ENCODE measurements at places on chromosomes 12 and 14.

GRCh38 chr12:111248236-111249017 is 120.5 kb downstream of the PHETA1 start:
- no peak for DNase-seq

DNA sequence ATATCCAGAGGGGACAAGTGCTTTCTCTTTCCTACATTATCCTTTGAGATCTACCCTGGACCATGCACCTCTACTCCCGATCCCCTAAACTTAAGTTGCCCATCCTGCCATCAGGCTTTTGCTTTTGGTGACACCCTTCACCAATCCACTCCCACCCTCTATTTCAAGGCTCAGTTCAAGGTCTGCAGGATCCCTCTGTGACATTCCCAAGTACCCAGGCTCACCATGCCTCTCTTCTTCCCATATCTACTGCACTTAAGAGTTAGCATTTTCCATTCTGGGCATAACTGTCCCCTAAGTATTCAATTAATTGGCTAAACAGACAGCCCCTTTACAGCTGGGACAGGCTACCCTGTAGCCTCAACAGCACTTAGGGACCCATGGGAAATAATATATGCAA is 3.1 kb downstream of the NFYB start:
- no peak for DNase-seq

DNA sequence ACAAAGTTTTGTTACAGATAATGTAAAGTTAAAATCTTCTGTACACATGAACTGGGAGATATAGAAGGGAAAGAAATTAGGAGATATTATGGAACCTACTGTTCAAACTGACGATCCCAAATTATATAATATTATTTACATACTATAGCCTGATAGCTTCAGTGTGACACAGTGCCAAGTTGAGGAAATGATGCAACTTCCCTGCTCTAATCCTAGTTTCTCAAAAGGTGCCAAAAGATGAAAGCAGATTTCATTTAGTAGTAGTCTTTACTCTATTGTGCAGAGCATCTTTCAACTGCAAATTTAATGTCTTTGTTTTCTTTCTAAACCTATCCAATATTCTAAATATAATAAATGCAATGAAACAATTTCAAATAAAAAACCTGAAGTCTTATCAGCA is 46.9 kb downstream of the COCH start:
- DNase-seq, result no peak

- DNase-seq, result no peak
Observed at GRCh38 chr14:73424453-73424852, 33.9 kb downstream of the NUMB start.

GRCh38 chr12:74259199-74259598 is 278.4 kb upstream of the ATXN7L3B start:
- no peak for DNase-seq

DNA sequence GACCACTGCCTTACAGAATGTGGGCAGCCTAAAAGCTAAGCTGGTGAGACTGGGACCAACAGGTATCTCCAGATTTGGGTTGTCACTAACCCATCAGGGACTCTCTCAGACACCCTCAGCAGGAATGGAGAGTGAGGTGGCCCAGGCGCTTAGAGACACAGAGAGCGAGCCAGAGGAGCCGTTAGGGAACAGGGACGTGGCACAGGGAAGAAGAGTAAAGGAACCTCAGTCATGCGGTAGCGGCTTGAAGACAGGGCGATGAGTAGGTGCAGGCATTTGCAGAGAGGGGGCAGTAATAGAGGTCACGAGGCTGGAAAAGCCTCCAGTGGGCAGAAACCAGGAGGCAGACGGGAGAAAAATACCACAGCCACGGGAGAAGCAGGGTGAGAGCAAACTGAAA is 158.0 kb upstream of the CCND2 start:
- no peak for DNase-seq

- no peak for DNase-seq
Observed at GRCh38 chr12:54019924-54020590, 8.2 kb upstream of the HOXC6 start.

DNA sequence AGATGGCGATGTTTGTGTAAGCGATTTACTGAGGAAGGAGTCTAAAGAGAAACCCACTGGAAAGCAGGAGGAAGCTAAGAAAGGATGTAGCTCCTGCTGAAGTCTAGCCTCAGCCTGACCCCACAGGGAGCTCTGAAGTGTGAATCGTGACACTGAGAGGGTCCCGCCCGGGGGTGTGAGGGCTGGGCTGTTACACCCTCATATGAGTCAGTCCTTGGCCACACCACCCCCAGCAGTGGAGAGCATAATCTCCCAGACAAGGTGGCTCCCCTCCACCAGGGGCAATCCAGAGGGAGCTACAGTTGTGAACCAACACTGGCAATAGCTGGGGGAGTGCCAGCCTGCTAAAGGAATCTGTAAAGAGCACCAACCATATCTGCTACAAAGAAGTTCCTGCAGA is 31.5 kb downstream of the SVOP start:
- no peak for DNase-seq

DNA sequence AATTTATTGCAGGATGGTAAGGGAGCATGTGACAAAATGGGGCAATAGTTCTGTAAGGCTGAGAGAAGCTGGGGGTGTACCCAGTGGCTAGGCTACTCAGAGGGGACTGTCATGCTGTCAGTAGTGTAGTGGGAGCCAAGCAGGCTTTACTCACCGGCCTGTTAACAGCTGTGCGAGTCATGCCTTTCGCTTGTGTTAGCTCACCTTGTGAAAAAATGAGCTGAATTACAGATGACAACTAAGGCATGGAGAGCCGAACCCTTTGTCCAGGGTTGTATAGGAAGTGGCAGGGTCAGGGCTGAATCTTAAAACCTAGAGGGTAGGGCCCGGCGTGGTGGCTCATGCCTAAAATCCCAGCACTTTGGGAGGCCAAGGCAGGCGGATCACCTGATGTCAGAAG is 37.9 kb downstream of the SH2B3 start:
- DNase-seq, result no peak

- no peak for DNase-seq
Observed at GRCh38 chr14:40525314-40525713, 1081.4 kb upstream of the LRFN5 start.

GRCh38 chr12:3532931-3533702 is 42.1 kb downstream of the PRMT8 start:
- no peak for DNase-seq

DNA sequence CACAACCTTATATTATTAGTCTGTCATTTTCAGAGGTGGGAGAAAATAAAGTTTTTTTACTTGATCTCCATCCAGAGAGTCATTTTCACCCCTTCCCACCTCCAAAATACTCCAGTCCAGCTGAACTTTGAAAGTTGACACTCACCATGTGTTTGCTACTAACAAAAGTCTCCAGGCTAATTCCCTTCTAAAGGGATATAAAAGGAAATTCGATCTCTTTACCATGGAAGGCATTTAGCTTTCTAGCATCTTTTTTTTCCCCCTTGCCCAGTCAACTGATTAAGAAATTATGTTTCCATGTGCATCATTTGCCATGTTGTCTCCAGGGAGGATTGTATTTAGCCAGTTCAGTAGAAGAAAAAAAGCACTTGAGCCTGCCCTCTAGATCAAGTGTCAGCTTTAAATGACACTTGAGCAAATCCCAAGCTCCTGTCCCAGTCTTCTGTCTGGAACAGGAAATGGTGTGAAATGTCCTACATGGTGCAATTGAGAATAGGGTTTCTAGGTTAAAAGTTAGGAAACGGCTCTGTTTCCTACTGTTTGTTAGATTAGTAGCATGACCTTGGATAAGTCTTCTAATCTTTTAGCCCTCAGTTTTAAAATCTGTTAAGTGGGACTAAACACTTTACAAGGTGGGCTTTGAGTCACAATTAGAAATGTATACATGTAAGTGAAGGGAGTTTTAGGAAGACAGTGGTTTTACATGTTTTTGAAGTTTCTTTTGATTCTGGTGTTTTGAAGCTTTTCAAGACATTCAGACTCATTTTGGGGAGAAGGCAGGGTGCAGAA is 67.2 kb downstream of the GNS start:
- DNase-seq, result peak; percentile 16

DNA sequence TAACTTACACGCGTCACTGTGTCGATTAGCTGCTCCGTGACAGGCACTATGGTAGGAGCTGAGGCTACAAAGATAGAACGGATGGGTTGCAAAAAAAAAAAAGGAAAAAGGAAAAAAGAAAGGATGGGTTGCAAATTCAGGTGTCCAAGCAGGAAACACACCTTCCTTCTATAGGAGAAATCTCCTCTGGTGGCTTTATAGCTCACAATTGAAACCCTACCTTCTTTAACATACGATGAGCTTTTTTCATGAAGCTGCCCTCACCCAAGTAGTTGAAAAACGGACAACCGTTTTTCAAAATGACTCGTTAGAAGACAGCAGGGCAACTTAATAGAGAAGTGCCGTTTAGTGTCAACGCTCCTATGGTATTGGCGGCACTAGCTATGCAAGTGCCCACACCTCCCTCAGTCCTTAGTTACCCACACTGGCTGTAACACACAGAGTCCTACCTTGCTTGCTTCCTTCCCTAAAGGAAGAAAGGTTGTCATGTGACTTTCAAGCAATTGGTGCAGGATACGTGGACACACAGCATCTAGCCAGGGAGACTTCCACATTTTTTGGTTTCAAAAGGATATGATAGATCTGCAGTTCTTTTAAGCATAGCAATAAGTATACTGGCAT is 682 bp upstream of the TRIP11 start:
- peak; percentile 45 for DNase-seq

DNA sequence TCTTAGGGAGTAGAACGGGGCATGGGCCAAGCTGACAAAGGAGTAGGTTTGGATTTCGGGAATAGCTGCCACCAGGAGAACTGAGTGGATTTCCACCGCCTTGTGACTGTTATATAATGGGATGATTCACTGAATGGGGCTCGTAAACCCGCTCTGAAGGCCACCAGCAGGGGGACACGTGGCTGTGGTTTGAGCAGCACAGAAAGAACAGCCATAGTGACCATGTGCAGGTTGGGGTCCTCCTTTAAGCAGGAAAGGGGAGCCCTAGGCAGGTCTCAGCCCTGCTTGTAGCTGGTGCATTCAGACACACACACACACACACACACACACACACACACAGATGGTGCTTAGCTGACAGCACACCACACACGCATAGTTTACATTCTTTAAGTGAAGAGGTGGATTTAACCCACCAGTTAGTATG is 8.6 kb upstream of the ASB2 start:
- no peak for DNase-seq

- DNase-seq, result no peak
Observed at GRCh38 chr14:67675219-67675582, 769 bp upstream of the VTI1B start.

DNA sequence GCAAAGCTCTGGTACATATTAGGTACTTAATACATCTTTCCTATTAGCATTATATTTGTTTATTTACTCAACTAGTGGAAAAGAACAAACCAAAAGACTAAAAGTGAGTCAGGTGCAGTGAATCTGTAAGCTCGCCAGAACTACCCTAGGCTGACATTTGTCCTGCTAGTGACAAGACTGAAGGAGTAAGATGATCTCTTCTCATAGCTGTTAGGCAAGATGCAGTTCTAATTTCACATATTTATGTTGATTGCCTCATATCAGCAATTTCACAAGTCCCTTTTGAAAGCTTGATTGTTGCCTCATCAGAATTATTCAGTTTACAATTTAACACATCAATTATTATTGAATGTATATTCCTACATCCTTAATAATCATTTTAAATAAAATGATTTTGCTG is 293.0 kb upstream of the NAV3 start:
- no peak for DNase-seq

DNA sequence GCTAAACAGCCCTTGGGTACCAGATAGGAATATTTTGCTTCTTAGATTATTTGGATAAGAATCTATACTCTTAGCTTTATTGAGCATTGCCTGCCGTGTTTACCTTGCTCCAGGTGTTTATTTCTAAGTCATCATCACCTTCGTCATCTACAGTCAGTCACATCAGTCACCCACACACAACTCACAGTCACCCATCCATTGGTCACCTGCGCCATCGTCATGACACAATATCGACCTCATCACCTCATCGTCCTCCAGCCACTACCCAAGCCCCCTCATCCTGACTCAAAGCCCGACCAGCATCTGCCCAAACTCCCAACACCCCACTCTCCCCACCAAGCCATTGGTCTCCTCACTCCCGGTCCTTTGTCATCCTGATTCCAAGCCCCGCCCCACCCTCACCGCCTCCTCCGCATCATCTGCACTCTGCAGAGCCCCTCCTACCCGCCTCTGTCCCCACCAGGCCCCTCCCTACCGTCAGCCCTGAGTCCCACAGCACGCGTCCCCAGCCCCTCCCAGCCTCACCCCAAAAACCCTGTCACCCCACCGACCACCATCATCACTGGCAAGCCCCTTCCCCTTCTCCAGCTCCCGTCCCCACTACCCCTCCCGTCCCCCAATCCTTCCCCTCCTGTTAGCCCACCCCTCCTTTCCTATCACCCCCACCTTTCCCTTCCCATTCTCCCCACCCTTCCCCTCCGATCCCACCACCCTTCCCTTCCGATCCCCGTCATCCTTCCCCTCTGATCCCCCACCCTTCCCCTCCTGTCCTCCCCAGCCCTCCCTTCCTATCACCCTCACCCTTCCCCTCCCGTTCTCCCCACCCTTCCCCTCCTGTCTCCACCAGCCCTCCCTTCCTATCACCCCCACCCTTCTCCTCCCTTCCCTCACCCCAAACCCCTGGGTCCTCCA is 9.8 kb downstream of the DLK1 start:
- no peak for DNase-seq

- peak; percentile 63 for DNase-seq
Observed at GRCh38 chr12:124036171-124036598, 63.2 kb downstream of the ZNF664 start.

DNA sequence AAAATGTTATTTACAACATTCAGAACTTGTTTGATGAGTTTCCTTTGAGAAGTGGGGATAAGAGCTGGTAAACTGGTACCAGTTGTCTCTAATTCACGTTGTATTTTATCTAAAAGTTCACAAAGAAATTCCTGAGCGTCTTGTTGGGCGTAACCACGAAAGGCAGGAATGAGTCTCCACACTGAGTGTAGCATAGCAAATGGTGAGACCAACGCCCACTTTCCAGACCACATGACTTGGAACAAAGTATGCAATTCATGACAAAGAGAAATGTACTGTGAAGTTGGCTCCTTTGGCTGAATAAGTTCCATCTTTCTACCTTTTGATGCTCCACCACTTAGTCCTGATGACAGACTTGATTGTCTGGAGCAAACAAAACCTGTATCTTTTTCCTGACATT is 18.4 kb downstream of the USP44 start:
- no peak for DNase-seq

GRCh38 chr14:37147310-37147880 is 25.0 kb downstream of the SLC25A21 start:
- DNase-seq, result no peak

- DNase-seq, result no peak
Observed at GRCh38 chr12:103908246-103908541, 22.0 kb upstream of the HSP90B1 start.

- no peak for DNase-seq
Observed at GRCh38 chr14:61542848-61543790, 152.2 kb upstream of the HIF1A start.

- DNase-seq, result no peak
Observed at GRCh38 chr14:27608377-27608776, 1010.5 kb upstream of the NOVA1 start.

GRCh38 chr12:117874842-117875434 is 93.9 kb downstream of the KSR2 start:
- peak; percentile 74 for DNase-seq

Data from NCI-H146 (cell line).